ENCODE measurements at places on chromosomes 2 and 18.

DNA sequence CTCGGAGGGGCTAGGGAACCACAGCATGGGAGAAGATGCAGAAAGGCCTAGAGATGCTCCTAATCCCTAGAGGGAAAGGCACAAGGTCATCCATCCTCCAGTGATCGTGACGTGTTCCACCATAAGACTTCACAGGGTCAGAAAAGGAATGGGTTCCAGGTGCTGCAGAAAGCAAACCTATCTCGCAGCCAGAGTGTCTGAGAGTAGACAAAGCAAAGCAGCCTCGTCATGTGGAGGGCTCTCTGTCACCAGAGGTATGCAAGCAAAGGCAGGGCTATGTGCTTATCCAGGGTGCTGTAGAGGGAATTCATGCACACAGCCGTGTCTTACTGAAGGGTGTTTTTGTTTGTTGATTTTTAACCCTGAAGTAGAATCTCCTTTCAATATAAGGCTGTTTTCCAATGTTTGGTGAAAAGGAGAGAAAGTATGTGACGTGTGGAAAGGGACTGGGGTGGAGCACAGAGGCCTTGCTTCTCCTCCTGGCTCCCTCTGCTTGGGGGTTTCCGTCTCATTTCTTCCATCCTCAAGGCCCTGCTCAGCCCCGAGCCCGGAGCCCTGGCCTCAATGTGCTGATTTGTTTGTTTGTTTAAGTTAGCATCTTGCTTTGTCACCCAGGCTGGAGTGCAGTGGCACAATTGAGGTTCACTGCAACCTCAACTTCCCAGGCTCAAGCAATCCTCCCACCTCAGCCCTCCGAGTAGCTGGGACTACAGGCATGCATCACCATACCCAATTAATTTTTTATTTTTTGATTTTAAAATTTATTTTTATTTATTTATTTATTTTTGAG, 3.0 kb downstream of the GPR55 start:
- no peak for DNase-seq

- DNase-seq: no peak
Observed at GRCh38 chr2:239558661-239559060, 157.8 kb upstream of the HDAC4 start.

- no peak for DNase-seq
Observed at GRCh38 chr2:187150670-187151069, 297.4 kb downstream of the CALCRL start.

GRCh38 chr2:202149155-202149762, 76.2 kb downstream of the KIAA2012 start:
- peak; percentile 3 for DNase-seq

DNA sequence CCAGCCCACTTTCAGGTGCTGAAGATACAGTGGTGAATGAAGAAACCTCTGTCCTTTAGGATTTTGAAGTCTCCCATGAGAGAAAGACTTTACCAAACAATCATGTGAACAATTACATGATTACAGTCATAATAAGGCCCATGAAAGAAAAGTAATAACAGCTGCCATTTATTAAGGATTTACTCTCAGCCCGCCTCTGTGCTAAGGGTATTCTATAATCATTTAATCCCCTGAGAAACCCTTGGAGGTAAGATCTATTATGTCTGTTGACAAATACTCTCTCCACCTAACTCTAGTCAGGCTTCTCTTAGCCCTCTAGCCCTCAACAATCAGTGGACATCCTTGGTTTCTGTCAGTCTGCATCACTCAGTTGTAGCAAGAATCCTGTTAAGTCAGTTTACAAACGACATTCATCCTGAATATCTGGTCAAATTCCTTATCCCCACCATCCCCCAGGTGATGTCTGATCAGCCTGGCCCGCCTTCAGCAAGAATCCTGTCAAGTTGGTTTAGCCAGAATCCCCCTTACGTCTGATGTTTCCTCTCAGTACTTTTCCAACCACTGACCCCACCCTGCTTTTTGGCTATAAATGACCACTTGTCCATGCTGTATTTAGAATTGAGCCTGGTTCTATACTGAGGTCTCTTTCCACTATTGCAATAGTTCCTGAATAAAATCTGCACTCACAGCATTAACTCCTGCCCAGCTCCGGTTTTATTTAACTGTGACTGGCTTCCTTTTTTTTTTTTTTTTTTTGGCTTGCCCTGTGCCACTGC, 12.2 kb upstream of the SOCS6 start:
- DNase-seq: no peak

GRCh38 chr2:130864830-130865800, 28.4 kb downstream of the ARHGEF4 start:
- DNase-seq: no peak

GRCh38 chr2:186589612-186590349, at the start of gene ITGAV:
TSS of gene ITGAV (plus strand) at chr2:186590056. CDS start at chr2:186590339, 283 bp downstream.
- DNase-seq: peak; percentile 47

DNA sequence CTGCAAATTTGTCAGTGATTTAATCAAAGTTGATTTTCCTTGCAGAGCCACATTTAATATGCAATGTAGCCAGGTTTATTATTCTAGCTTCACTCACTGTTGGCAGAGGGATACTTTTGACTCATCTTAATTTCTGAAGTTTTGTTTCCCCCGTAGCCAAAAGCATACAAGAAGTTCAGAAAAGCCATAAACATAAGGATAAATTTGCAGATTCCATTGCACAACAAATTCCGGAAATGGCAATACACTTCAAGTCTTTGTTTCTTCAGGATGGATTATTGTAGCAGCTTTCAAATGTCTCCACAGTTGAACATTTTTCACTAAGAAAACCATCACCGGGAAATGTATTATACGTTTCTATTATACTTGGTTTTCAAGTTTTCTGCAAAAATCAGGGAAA, 88.0 kb upstream of the ZCCHC2 start:
- no peak for DNase-seq

DNA sequence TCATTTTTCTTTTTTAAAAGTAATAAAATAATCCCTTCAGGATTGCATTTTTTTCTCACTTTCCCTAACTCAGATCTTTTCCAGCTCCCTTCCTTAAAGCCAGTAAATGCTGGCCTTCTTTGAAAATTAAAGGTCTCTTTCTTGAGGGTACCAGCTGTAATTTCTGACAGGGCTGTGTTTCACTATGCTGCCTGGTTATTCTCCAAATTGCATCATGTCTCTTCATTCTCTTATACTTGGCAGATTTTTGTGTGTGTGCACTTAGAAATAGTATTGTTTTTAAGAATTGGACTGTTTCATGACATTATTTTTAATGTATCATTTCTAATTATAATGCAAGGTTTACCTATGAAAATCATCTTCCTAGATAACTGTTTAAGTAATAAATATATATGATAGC, 72.0 kb upstream of the EPB41L5 start:
- no peak for DNase-seq

DNA sequence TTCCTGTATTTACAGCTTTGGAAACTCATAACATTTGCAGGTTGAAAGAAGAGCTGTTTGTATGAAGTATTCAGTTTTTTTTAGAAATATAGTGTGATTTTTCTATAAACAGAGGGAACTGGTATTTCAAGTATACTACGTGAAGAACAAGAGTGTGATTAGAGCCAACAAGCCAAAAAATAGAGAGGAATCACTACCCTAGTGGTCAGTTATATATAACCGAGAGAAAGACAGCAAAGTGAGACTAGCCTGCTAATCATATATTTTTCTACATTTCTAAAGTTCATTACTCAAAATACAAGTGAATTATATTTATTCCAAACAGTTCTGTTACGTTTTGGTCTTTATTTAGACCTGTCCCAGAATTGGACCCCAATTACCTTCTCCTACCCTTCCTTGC, 444.8 kb upstream of the NRP2 start:
- no peak for DNase-seq

- DNase-seq: no peak
Observed at GRCh38 chr18:10157706-10158105, 243.9 kb downstream of the VAPA start.

DNA sequence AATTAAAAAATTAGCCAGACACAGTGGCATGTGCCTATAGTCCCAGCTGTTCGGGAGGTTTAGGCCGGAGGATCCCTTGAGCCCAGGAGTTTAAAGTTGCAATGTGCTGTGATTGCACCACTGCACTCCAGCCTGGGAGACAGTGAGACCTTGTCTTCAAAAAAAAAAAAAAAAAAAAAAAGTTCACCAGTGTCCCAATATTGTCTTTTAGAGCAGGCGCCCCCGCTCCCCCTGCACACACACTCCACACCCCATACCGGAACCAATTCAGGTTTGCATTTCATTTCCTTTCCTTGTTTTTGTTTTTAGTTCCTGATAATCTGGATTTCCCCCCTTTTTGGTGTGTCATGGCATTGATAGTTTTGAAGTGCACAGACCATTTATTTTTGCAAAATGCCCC, 10.4 kb downstream of the TMEM87B start:
- no peak for DNase-seq

DNA sequence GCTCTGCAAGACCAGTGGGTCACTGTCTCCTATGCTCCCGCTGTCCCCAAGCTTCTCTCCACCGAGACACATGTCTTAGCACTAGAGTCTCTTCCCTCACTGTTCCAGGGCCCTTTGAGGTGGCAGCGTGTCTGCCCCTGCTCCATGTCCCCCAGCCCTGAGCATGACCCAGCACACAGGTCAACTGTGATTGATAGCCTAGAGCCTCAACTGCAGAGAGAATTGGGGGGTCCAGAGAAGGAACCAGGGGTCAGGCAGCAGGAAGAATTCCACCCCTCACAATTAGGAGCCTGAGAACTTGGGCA, 54.6 kb upstream of the ODC1 start:
- DNase-seq: no peak

GRCh38 chr2:138421971-138422335, 79.6 kb upstream of the SPOPL start:
- no peak for DNase-seq

DNA sequence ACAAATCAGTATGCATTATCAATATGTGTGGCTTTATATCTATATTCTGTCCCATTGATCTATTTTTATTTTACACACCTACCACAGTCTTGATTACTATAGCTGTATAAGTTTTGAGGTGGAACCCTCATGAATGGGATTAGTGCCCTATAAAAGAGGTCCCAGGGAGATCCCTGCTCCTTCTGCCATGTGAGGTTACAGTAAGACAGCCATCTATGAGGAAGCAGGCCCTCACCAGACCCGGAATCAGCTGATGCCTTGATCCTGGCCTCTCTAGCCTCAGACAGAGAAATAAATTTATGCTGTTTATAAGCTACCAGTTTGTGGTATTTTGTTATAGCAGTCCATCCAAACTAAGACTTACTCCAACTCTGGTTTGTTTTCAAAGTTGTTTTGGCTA, 54.9 kb downstream of the HNRNPLL start:
- no peak for DNase-seq

- no peak for DNase-seq
Observed at GRCh38 chr2:108409768-108410167, 32.0 kb downstream of the SULT1C4 start.

DNA sequence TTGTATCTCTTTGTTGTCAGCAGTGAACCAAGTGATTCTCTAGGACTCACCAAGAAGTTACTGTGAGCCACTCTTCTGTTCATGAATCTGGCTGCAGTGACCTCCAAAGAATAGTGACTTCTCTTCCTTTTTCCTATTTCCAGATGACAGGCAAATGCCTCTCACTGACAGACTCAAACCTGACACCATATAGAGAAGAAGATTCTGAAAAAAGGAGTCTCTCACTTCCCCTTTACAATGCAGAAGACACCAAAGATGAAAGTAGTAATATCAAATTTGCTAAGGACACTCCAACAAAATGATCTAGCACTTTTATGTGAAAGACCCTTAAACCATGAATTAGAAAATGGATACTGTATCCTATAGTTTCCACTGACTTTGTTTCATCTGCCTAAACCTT, 44.4 kb upstream of the SETBP1 start:
- no peak for DNase-seq

DNA sequence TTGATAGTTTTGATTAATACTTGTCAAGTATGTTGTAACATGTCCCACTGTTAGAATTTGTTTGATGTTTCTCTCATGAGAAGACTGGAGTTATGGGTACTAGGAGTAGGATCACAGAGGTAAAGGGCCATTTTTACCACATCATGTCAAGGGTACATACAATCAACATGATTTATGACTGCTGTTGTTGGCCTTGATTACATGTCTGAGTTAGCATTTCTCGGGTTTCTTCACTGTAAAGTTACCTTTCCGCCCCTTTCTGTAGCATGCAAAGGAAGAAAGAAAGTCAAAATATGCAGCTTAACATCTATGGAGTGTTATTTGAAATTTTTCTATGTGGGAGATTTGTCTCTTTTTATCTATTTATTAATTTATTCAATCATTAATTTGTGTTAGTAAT, 1456.4 kb downstream of the SUCLG1 start:
- DNase-seq: no peak

GRCh38 chr18:58928386-58928785, 63.7 kb downstream of the ZNF532 start:
- DNase-seq: no peak

- no peak for DNase-seq
Observed at GRCh38 chr2:24970483-24971285, 1.1 kb downstream of the DNAJC27 start.

- DNase-seq: no peak
Observed at GRCh38 chr2:239912938-239913635, 112.1 kb downstream of the NDUFA10 start.

- peak; percentile 18 for DNase-seq
Observed at GRCh38 chr2:162297925-162298552, 20.4 kb downstream of the IFIH1 start.

Measured in C1 segment of cervical spinal cord (tissue), 14 donors.